ENCODE measurements at places on chromosomes 11 and 22.

- DNase-seq: no peak
Measured at GRCh38 chr11:101348786-101349185, 219.2 kb upstream of the PGR start.

GRCh38 chr22:37098976-37099591 is 10.4 kb downstream of the TMPRSS6 start:
- DNase-seq: no peak

DNA sequence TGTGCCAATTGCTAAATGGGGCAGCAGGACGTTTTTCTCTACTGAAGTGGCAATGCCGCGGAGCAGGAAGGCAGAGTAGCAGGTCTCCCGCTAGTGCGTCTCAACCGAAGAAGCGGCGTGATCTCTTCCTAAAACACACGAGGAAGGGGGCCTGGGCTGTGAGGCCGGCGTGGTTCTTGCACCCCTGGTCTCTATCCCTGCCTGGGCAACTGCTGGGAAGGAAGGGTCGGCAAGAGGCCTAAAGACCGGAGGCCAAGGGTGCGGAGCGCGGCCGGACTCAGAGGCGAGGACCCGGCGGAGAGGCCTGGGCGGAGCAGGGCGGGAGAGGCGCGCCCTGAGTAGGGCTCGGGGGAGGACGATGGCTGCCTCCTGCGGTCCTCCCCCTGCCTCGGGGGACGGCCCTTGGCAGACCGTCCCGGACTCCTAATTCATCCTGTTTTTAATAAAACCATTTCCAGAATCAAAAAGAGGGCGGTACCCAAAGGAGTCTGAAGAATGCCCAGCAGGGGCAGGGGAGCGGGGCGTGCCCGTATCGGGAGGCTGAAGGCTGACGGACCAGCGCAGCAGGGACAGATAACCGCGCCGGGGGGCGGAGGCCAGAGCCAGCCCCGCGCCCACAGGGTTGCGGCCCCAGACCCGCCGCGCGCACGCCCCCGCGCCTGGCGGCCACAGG is 572 bp upstream of the APLP2 start:
- peak; percentile 21 for DNase-seq

DNA sequence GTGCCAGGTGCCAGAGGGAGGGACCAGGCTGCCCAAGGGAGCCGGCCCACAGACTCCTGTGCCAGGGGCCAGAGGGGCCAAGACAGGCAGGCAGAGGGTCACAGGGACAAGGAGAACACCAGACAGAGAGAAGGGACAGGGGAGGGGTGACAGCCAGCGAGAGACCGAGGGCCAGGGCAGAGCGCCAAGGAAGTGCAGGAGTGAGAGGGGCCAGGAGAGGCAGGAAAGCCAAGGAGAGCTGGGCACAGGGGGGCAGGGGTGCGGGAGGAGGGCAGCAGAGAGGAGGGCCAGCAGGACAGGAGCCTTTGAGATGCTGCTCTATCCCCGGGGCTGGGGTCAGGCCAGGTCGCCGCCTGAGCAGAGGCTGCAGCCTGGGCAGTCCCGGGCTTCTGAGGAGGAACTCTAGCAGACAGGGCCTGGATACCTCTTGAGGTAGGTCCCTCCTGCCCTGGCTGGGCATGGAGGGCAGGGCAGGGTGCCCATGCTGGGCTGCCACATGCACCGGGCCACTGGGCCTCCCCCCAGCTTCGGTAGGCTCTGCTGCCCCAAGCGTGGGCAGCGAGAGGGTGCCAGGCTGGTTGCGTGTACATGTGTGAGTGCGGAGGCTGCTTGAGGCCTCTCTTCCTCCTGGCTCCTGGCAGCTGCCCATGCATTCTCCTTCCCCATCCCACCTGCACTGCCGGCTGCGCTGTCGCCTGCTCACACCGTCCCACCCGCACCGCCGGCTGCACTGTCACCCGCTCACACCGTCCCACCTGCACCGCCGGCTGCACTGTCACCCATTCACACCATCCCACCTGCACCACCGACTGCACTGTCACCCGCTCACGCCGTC is 12.2 kb downstream of the LSP1 start:
- DNase-seq: no peak

GRCh38 chr22:43222262-43222661 is 35.3 kb upstream of the TTLL12 start:
- no peak for DNase-seq

GRCh38 chr11:133134314-133135173 is 397.8 kb downstream of the OPCML start:
- DNase-seq: no peak

- no peak for DNase-seq
Measured at GRCh38 chr11:102653744-102654291, 28.7 kb upstream of the MMP20 start.

DNA sequence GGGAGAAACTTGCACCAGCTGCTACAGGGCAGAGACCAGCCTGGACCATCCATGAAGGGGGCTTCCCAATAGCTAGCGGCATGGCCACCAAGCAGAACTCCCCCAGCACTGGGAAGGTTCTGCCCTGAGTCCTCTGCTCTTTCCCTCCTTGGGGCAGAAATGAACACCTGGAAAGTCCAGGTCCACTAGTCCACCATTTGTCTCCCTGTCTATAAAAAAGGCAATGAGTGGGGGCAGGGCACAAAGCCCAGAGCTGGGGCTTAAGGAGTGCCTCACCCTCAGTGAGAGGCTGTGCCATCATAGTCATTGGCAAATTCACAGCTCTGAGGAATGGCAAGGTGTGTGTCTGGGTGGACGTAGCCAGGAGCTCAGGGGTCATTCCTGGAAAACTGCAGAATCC is 420.3 kb downstream of the SOX6 start:
- no peak for DNase-seq

DNA sequence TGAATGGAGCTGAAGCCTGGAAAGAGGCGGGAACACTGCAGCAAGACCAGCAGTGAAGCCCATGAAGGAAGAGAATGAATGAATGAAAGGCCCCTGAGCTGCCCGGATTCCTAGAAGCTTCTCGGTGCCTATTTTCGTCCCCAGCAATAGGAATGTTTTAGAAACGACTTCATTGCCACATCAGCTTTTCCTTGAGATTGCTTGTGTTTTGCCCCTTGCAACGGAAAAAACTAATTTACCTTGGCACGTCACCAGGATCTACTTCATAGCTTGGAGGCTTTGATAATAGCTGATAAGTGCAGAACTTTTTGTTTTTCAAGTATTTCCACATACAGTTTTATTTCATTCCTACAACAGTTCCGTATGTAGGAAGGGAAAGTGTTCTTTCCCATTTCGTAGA is 248.9 kb upstream of the NARS2 start:
- DNase-seq: no peak

Measured in stimulated activated CD8-positive, alpha-beta memory T cell treated with anti-CD3 and anti-CD28 coated beads, Interleukin-15, amount 100 ng/mL, for 24 hours (primary cell).